ENCODE measurements at places on chromosomes 7 and 10.

- no peak for DNase-seq
These were observed 6.0 kb upstream of the SLC29A3 start for GRCh38 chr10:71312811-71313789.

- DNase-seq, result no peak
These were observed 557.2 kb upstream of the CELF2 start for GRCh38 chr10:10460451-10460850.

DNA sequence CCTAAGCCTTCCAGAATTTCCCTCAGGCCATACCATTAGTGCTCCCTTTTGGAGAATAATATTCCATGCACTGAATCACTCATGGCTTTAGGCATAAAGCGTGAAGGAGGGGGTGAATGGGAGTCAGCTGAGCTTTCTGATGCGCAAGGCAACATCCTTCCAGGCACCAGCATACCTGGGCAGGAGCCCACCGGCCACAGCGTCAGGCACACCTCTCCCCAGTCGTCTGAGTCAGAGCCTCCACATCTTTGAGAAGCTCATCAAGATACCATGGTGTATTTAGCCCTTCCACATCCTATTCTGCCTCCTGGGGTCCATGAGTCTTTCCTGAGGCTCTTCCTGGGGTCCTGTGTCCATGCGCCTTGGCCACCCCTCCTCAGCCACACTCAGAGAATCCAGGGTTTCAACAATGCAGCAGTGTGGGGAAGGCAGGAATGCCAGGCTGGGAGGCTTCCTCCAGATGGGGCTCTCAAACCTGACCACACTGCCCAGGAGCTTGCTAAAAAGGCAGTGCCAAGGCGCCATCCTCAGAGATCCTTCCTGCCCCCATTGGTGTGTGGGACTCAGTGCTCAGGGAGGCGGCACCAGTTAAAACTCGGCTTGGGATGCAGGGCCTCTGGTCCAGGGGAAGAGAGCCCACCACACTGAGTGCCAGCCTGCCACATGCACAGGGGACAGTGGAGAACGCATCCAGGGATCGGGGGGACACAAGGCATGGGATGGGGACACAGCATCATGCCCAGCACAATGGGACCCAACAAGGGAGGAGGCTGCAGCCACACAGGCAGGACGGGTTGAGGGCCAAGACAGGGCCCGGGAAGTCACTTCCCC lies 31.6 kb downstream of the RASGEF1A start:
- no peak for DNase-seq

DNA sequence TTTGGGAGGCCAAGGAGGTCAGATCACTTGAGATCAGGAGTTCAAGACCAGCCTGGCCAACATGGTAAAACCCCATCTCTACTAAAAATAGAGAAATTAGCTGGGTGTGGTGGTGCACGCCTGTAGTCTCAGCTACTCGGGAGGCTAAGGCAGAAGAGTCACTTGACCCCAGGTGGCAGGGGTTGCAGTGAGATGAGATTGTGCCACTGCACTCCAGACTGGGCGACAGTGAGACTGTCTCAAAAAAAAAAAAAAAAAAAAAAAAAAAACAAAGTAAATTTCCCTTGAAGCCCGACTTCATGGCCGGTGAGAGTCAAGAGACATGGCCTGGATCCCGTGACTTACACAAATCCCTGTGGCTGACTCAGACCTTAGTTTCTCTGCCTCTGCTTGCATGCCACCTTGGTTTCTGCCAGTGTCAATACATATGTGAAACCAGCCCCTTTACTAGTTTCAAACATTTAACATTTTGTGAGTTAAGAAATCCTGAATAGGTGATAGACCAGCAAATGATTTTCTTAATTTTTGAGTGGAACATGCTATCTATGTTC lies 62.8 kb downstream of the ZEB1 start:
- DNase-seq, result no peak

DNA sequence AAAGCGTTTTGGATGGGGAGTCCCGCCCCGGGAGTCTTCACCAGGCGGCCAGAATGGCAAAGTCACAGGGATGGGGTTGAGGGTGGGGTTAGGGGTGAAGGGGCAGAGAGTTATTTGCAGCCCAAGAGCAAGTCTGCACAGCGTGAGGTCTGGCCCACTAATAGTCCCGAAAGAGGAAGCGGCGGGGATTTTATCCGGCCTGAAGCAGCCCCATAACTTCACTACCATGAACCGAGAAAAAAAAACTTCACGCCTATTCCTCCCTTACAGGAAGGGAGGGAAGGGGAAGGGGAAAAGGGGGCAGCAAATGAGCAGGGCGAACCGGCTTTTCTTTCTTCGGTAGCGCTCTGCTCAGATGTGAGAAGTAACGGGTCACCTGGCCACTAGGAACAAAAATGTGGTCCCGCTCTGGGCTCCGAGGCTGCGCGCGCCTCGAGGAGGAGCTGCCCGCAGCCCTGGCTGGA lies 712 bp downstream of the ITPRIP start:
- DNase-seq, result no peak

DNA sequence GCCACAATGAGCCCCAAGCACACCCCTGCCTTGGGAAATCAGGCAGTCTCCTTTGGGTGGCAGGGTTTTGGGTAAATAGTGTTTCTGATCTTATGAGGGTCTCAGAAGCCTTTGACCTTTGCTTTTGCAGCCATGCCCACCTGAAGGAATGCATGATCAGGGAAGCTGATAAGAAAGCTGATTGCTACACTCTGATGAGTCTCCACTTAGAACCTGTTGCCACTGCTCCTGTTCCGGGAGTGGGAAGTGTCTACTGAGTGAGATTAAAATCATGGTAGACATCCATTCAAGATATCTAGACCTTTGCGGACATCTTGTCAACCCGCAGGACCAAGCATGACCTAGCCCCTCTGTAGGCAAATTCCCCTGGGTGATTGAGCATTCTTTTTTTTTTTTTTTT lies 282.6 kb downstream of the SKIDA1 start:
- DNase-seq, result no peak

- no peak for DNase-seq
These were observed 79.5 kb downstream of the C1GALT1 start for GRCh38 chr7:7261863-7262262.

GRCh38 chr7:106283501-106283830 lies 1.3 kb downstream of the NAMPT start:
- no peak for DNase-seq

- no peak for DNase-seq
These were observed 231.6 kb upstream of the IGFBP3 start for GRCh38 chr7:46152696-46153095.

- peak; percentile 29 for DNase-seq
These were observed 1.2 kb downstream of the GATA3 start for GRCh38 chr10:8055420-8056349.

DNA sequence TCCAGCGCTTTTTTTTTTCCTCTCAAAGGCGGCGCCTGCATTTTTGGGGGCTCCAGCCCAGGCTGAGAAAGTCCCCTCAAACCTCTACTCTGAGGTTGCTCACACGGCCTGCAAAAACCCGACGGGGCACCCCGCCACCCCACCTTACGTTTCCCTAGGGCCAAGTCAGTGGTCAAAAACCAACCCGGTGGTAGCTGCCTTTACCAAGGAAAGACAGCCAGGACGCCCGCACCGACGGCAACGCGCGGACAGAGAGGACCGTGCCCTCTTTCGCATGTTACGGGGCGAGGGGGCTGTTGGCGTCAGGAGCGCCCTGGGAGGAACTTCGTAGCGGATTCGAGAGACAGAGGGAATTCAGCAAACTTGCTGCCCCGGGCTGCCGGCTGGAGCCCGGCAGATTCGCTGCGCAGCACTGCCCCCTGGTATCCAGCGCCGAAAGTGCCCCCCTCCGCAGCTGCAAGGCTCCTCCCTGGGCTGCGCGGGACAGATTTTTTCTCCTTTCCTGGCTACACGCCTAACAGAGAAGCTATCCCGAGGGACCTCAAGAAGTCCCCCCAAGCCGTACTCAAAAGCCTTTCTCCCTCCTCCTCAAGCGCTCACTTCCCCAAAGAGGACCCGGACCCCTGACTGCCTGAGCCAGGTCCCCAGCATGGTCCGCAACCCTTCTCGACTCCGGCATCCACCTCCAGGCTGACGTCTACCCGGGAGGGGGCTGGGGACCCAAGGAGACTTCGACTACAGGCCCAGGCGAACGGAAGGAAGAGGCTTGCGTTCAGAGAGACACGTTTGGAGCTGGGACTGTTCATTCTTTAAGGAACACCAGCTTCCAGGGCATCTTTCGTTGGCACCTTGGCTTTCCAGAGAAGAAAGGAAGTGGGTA lies 27.7 kb upstream of the VAX1 start:
- DNase-seq, result no peak

GRCh38 chr10:114389426-114389825 lies 14.9 kb downstream of the AFAP1L2 start:
- DNase-seq, result no peak

DNA sequence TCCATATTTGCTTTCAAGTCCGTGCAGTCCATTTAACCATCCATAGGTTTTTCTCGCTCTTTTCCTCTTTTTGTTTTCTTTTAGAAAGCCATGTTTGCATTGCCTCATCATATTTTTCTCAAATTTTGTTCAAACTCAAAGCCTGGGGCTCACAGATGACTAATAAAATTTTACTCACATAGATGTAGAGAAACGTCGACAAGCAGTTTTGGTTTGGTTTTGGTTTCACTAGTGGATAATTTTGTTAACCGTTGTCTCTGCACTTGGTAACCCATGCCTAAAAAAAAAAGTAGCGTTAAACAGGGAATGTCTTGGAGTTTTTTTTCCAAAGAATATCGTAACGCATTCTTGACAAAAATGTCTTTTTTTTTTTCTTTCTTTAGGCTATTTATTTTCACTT lies 344.2 kb upstream of the GALNT17 start:
- DNase-seq, result no peak

GRCh38 chr10:59517996-59518395 lies 155.6 kb upstream of the FAM13C start:
- DNase-seq, result no peak

GRCh38 chr10:5090551-5090950 lies 3.7 kb upstream of the AKR1C3 start:
- no peak for DNase-seq

DNA sequence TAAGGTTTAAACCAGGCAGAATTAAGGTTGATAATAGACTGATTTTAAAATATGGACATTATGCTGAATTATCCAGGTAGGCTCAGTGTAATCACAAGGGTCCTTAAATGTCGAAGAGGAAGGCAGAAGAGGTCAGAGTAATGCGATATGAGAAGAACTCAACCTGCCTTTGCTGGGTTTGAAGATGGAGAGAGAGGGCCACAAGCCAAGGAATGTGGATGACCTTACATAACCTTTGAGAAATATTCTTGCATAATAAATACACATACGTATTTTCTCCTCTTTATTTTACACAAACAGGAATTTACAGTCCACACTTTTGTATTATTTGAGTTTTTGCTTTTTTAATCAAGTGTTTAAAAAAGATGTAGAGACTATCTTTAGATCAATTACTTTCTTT lies 88.5 kb downstream of the ST7 start:
- no peak for DNase-seq

DNA sequence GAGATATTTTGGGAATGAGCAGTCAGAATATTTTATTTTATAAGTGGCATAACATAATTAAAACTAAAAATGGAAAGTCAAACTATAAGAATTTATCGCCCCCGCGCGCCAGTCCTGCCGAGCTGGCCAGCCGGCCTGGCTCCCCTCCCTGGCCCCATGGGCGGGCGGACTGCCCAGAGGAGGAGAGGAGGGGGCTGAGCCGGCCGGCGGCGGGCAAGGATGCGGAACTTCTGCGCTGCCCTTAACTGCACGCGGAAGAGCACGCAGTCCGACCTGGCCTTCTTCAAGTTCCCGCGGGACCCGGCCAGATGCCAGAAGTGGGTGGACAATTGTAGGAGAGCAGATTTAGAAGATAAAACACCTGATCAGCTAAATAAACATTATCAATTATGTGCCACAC lies 96.8 kb downstream of the DKK1 start:
- DNase-seq, result no peak

DNA sequence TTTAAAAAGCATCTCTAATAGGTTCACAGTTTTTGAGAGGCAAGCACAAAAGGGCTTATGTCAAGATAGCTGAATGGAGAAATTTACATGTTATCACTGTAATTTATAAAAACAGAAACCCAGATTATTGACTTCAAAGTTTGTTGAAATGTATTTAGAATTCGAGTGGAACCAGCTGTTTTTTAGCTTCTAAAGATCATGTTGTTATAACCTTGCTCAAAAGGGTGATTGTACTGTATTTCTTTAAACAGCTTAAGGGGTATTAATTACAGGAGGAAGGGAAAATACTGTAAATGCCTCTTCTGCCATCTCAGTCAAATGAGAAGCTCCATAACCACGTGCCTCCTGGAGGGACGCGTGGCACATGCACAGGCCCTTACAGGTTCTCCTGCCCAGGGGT lies 156.2 kb upstream of the MGMT start:
- no peak for DNase-seq

DNA sequence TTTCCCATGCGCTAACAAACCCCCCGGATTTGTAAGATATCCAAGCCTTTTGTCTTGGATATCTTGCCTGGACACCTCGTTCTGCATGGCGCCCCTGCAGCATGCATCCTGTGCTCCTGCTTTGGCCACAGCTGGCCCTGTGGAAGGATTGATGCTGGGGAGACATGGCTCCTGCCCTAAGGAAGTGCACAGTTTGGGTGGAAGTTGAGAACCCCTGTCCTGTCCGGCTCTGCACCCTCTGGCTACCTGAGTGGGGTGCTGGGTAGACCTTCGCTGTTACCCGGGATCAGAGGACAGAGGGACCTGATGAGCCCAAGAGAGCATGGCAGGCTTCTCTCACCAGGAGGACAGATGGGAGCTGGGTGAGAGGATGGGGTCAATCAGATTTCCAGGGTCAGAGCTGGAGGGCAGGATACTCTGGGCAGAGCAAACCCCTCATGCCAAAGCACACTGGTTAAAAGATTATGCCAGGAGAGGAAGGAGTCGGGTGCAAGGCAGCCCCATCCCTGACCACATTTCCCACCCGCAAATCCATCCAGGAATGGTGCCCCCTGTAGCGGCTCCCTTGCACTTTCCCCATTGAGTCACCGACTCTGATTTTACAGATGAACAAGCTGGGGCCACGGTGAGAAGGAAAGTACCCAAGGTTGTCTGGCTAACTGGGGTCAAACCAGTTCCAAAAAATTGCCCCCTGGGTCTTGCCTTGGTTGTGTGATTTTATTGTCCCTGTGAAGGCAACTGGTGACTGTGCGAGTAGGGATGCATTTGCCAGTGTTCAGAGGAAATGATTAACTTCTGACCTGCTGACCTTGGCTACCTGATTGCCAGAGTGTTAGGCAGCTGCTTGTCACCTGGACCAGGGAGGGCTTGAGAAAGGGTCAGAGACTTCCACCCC lies 290.1 kb upstream of the ZMIZ1 start:
- DNase-seq, result no peak

DNA sequence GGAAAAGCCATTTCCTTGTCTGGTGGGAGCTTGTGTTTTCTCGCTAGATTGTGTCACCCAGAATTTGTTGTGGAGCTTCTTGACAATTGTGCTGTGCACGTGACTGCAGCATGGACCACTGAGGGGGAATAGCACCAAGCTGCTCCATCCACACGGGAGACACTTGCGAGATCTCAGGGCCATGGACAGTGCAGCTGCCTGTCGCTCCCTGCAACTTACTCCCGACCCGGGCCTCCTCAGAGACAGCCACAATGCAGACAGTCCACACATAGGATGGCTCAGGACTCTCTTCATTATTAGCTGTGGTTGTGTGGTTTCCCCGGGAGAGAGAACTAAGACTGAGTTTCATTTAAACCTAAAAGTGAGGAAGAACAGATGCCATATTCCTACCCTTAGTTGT lies 673.2 kb upstream of the GALNT17 start:
- no peak for DNase-seq
